ENCODE measurements at places on chromosomes 12 and 14.

DNA sequence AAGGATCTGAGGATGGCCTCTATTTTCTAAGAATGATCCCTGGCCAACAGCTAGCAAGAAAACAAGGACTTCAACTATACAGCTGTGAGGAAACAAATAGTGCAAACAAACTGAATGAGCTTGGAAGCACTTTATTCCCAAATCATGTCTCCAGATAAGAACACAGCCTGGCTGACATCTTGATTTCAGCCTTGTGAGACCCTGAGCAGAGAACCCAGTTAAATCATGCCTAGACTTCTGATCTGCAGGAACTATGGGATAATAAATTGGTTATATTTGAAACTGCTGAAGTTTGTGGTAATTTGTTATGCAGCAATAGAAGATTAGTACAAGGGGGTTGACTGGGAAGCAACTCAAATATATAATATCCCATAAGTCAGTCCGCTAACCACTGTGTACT is 183.9 kb upstream of the BMP4 start:
- DNase-seq = no peak

- DNase-seq = no peak
Measured at GRCh38 chr12:108852674-108853309, 4.6 kb downstream of the SSH1 start.

DNA sequence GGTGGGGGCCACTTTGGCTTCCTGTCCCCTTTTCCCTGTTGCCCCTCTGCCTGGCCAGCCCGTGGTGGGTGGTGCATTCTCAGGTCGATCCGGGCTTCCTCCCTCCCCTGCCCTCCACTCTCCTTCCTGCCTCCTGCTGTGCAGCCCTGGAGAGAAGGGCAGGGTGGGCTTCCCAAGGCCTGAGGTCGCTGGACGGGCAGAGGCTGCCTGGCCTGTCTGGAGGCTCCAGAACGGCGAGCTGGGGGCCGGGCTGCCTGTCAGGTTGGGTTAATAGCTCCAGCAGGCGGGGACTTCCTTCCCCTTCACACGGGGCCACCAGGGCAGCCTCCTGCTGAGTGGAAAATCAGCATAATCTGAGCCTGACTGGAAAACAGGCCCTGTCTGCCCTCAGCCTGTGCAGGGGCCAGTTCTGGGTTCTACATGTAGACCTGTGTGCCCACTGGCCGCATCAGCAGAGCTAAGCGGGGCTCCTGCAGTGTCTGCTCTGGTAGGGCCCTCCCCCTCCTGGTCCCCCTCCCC is 11.3 kb downstream of the KIF26A start:
- peak; percentile 59 for DNase-seq

DNA sequence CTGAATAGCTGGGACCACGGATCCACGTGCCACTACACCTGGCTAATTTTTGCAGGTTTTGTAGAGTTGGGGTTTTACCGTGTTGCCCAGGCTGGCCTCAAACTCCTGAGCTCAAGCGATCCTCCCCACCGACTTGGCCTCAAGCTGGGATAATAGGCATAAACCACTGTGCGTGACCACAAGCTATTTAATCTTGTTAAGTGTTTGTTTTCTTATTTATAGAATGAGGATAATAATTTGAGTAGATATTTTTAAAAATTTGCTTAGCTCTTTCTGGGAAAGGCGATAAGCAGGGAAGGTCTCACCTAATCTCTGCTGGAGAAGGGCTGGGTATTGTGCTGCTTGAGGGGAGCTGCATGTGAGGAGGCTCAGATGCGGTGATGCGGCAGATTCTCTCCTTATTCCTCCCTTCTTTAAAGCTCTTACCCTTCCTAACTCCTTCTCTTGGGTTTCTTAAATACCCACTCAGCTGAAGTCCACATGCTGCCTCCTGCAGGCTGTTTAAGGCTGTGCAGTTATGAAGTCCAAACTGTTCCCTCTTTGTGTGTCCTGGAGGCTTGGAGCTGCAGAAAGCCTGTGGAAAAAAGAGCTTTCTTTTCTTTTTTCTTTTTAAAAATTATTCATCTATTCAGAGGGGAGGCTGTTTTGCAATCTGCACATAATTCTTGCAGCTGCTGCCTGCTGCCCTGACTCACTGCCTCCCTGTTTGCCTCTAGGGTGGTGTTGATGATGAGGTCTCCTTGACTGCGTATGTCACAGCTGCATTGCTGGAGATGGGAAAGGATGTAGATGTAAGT is 37.9 kb downstream of the A2ML1 start:
- DNase-seq = no peak

GRCh38 chr12:102957339-102958050 is at the start of gene ASCL1:
Gene ASCL1 (plus strand): TSS chr12:102957674. CDS start chr12:102958245, 571 bp downstream.
- no peak for DNase-seq

- DNase-seq = no peak
Measured at GRCh38 chr14:68970038-68970612, 9.0 kb downstream of the ACTN1 start.

DNA sequence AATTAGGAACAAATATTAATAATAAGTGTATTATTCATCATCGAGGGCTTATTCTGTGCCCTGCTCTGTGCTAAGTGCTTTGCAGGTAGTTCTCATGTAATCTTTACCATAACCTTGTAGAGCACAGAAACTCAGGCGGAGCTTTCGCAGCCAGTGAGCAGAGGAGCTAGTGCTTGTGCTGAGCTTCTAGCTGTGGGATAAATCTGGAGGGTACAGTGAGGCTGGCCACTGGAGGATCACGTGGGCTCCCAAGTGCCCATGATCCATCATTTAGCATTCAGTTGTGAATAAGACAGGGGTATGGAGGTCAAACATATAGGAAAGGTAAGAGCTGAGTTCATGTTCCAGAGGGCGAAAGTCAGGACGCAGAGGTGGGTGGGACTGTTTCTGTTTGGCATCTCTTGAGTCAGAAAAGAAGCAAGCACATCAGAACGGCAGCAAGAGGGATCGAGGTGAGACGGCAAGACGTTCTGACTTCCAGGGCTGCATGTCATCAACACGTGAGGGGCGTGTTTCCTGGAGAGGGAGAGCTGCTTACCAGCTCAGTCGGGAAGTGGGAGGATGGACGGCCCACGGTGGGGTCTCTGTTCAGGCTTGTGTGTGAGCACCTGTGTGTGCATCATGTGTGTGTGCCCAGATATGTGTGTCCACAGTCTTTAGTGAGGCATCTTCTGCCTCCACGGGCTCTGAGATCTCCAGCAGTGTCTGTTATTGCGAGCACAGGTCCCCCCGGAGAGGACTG is 16.8 kb upstream of the KRT80 start:
- peak; percentile 22 for DNase-seq

- DNase-seq = no peak
Measured at GRCh38 chr14:72619111-72619571, 274.8 kb downstream of the DPF3 start.

DNA sequence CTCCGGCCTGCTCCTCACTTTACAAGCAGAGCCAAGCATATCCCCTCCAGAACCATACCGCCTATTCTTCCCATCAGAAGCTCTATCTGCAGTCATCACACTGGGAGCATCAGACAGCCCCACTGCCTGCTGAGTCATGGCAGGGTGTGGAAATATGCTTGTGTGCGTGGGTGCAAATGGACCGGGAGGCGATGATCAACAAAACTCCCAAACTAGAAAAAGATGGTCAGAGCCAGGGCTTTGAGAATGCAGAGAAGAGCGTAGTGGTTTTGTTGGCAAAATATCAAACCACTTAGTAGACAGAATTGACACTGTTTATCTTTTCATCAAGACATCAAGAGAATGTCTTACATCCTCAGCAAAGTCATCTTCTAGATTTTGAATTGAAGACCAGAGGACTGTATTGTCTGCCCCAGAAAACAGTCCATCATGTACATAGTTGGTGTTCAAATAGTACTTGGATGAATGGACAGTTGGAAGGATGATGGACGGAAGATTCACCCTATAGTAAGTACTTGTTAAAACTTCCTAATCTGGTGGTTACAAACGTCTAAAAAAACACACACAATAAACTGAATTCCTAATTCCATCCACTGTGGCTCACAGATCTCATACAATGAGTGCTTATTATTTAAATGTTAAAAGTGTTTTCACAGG is 54.9 kb downstream of the VWF start:
- no peak for DNase-seq

GRCh38 chr14:97458661-97459579 is 661.7 kb downstream of the VRK1 start:
- DNase-seq = peak; percentile 56

DNA sequence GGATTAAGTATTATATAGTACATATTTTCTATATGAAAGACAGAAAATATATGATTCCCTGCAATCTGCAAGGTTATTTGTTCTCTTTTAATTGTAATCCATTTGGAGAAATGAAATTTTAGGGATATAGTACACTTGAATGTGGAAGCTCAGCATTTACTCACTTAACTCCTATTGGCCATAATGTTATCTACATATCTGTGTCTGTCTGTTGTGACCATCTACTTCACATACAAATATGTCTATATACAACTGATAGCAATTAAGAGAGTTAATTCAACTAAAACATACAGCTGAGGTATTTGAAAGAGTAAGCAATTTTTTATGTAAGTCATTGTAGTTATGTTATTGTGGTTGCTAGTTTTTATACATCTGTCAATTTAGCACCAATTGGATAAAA is 12.9 kb downstream of the FOXG1 start:
- DNase-seq = no peak

DNA sequence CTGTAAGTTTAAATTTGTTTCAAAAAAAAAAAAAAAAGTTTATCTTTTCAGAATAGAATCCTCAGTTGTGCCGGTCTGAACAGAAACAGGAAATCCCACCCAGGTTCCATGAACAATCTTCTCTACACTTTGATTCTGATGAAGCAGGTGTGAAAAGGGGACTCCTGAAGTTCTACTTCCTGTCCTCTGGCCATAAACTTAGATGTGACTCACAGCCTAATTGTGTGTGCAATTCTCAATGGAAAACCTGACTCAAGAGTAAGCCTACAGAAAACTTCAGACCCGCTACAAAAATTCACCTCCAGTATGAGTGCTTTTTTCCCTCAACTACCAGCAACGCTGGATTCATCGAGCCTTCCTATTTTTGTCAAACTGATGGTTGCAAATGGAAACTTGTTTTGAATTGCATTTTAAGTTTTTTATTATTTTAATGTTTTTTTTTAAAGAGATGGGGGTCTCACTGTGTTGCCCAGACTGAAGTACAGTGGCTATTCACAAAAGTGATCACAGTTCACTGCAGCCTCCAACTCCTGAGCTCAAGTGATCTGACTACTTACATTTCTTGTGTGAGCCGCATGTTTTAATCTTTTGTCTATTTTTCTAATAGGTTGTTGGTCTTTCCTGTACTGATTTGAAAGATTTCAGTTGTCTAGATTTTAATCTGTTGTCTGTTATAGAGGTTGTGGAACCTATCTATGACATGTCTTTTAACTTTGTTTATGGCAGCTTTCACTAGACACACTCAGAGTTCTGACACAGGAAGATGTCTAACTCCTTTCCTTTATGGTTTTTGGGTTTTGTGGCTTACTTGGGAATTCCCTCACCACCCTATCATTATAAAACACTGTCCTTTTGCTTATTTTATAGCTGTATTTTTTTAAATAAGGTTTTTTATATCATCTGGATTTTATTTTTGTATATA is 37.6 kb downstream of the ATG14 start:
- no peak for DNase-seq

- DNase-seq = no peak
Measured at GRCh38 chr12:102305486-102305885, 107.9 kb upstream of the PMCH start.

DNA sequence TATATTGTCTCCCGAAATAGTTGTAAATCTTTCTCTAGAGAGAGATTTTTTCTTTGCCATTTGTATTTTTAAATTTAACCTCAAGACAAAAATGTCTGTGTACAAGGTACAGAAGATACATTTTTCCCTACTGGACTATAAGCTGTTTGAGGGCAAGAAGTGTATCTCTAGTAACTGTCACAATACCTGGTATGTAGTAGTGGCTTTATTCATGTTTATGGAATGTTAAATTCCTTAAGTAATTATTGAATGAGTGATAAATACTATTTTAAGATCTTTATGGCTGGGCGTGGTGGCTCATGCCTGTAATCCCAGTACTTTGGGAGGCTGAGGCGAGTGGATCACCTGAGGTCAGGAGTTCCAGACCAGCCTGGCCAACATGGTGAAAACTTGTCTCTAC is 24.4 kb upstream of the CDK17 start:
- DNase-seq = no peak

GRCh38 chr14:55789406-55789805 is 209.4 kb downstream of the KTN1 start:
- DNase-seq = no peak

All from Right ventricle myocardium superior (tissue), 1 donor.